ENCODE measurements at places on chromosomes 1 and 21. TPM values are rescaled to one million over a fixed set of nuclear protein-coding genes. Genes with fewer than 3 reads are reported as not detected.

DNA sequence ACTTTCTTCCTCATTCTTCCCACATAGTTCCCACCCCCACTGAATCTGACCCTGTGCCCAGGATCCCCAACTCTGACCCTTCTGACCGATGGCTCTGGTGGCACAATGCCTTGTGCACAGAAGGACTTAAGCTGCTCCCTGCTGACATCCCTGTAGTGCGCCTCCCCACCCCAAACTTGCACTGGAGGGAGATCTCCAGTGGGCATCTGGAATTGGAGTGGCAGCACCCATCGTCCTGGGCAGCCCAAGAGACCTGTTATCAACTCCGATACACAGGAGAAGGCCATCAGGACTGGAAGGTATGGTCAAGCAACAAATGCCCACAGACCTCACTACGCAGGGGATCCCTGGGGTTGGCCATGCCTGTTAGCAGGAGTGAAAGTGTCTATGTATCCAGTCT, 9.0 kb downstream of the MPL start:
- no peak for DNase-seq
- peaks cover 18% of the 10 kb centered on the region for H3K4me1 ChIP-seq
- H3K36me3 ChIP-seq, result no peaks in the 10 kb centered on the region

DNA sequence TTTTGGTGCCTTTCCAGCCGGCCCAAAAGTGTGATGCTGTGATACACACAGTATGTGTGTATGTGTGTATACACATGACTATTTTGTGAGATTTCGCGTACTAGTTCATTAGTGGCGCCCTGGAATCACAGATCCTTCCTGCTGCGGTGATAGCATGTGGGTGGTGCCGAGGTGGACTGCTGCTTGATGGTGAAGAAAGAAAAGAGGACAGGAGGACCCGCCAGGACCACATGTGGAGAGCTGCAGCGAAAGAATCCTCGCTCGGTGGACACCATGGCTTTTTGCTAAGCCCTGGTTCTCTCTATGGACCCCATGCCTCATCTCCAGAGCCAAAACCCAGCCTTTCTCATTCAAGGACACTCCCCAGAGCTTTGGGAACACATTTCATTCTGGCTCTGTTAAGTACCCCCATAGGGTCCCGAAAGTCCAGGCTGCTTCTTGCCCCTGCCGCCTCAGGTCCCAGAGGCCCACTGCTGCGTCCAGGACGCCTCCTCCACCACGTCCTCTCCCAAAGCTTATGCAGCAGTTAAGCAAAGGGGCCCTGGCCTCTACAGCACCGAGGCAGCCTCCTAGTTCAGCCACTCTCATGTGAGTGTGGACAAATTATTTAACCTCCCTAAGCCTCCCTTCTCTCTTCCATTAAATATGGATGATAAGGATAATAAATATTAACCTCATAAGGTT, 32.8 kb upstream of the COX20 start:
- H3K4me1 ChIP-seq, result no peaks in the 10 kb centered on the region
- H3K36me3 ChIP-seq, result no peaks in the 10 kb centered on the region
- no peaks in the 10 kb centered on the region for H3K27me3 ChIP-seq
- no peak overlapping the region for H3K27ac ChIP-seq
- DNase-seq, result no peak
- H3K4me3 ChIP-seq, result no peak overlapping the region

- no peaks in the 10 kb centered on the region for H3K27me3 ChIP-seq
- H3K4me1 ChIP-seq, result no peaks in the 10 kb centered on the region
- DNase-seq, result no peak
- peaks cover 32% of the 10 kb centered on the region for H3K36me3 ChIP-seq
- H3K27ac ChIP-seq, result no peak overlapping the region
Measured at GRCh38 chr1:50502147-50502546, 78.9 kb upstream of the DMRTA2 start.

- no peak for DNase-seq
- H3K27ac ChIP-seq, result no peak overlapping the region
- H3K27me3 ChIP-seq, result no peaks in the 10 kb centered on the region
- no peak overlapping the region for H3K4me3 ChIP-seq
- no peaks in the 10 kb centered on the region for H3K4me1 ChIP-seq
Measured at GRCh38 chr21:32483293-32483595, 70.7 kb downstream of the EVA1C start.

DNA sequence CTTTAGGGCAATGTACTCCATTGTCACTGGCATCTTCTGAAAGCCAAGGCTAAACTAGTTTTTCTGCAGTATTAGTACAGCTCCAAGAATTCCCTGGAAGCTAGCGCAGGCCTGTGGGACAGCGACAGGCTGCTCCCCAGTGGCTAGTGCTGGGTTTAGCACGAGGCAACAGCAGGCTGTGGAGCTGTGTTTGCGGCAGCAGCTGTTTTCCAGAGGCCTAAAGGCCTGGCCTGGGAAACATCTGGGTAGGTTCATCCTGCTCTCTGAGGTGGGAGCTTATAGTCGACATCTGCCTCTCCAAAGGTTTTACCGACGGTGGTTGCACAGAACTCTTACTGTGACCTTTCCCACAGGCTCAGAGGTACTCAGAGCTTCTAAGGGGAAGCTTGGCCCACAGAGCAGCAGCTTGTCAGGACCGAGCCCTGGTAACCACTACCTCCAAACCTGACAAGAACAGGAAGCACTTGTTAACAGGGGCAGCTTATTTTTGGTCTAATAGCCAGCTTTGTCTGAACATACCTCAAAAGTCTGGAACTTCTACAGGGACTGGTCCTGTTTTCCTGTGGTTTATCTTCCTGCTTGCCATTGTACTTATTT, 17.2 kb downstream of the CC2D1B start:
- no peaks in the 10 kb centered on the region for H3K4me1 ChIP-seq
- DNase-seq, result no peak

- DNase-seq, result no peak
- no peaks in the 10 kb centered on the region for H3K4me1 ChIP-seq
- H3K36me3 ChIP-seq, result no peaks in the 10 kb centered on the region
Measured at GRCh38 chr1:107620753-107621152, 344.2 kb downstream of the VAV3 start.

DNA sequence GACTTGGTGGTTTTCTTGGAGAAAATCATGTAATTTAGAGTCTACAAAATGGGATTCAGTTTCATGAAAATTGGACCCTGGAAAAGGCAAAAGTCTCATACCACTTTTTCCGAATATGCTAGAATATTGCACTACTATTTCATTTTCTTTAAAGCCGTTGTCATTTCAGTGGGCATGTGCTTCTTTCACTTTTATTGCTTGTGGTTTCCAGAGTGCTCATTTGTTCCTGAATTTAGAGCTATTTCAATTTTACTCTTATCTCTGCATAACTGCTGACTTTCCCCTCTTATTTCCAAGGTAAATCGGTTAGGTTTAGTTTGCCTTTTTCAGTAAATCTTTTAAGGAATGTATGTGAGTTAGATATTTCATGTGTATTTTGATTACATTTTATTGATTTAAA, 11.6 kb downstream of the HHAT start:
- no peak overlapping the region for H3K27ac ChIP-seq
- no peaks in the 10 kb centered on the region for H3K36me3 ChIP-seq
- no peak overlapping the region for H3K4me3 ChIP-seq
- H3K4me1 ChIP-seq, result peaks cover 15% of the 10 kb centered on the region

DNA sequence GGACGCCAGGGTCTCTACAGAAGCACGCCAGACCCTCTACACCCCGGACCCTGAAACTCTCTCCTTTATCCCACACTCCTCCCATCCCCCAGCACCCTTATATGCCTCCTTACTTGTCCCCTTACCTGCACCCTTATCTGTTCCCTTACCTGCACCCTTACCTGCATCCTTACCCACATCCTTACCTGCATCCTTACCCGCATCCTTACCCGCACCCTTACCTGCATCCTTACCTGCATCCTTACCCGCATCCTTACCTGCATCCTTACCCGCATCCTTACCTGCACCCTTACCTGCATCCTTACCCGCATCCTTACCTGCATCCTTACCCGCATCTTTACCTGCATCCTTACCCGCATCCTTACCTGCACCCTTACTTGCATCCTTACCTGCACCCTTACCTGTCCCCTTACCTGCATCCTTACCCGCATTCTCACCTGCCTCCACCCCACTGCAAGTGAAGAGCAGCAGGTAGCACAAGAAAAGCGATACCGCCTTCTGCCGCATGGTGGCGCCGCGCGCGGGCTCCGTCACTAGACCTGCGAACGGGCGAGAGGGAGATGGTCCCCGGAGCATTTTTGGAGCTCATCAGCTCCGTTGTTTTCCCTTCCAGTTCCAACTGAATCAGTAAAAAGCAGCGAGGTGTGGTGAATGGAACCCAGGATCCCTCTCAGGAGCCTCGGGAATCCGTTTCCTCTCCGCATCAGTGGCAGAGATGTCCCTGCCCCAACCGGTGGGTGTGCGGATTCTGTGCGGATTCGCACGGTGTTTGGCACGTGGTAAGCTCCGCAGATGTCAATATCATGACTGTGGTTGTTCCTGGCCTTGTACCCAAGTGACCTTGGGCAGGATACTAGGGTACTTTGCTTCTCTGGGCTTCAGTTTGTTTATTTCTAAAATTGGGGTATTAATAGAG, 2.9 kb downstream of the IFI6 start:
- peaks cover 34% of the 10 kb centered on the region for H3K4me1 ChIP-seq
- H3K27ac ChIP-seq, result peak overlapping the region; percentile 53
- no peaks in the 10 kb centered on the region for H3K36me3 ChIP-seq
- H3K27me3 ChIP-seq, result no peaks in the 10 kb centered on the region

DNA sequence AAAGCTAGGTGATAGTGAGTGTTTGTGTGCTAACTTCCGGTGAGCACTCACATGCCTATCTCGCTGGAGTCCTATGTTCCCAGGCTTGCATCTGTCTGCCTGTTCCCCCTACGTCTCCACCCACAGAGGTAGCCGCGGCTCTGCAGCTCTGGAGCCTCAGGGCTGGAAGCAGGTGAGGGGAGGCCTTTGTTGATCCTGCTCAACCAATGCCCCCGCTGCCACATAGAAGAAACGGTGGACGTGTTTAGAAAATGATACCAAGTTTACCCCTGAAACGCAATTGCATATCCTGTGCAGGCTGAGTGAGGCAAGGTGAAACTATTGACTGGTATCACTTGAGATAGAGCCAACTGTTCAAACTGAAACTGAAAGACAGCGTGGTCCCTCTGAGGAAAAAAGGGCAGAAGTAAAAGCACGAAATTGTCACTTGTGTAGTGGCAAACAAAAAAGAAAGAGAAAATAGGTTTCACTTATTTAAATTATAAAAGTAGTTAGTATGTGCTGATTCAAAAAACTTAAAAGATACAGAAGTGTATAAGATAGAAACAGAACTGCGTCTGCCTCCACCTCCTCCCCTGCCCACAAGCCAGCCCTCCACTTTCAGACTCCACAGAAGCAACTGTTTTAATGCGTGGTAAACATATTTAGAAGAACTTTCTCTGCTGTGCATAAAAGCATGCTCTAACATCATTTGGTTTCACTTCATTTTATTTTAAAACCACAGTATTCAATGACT, 38.6 kb upstream of the ETS2 start:
- no peaks in the 10 kb centered on the region for H3K27me3 ChIP-seq
- no peak overlapping the region for H3K27ac ChIP-seq
- DNase-seq, result no peak
- no peaks in the 10 kb centered on the region for H3K36me3 ChIP-seq
- H3K4me3 ChIP-seq, result no peak overlapping the region

GRCh38 chr1:204616641-204617040, 68.9 kb downstream of the LRRN2 start:
- no peaks in the 10 kb centered on the region for H3K36me3 ChIP-seq
- no peaks in the 10 kb centered on the region for H3K4me1 ChIP-seq
- H3K27me3 ChIP-seq, result no peaks in the 10 kb centered on the region
- H3K4me3 ChIP-seq, result no peak overlapping the region
- DNase-seq, result no peak

- no peaks in the 10 kb centered on the region for H3K27me3 ChIP-seq
- DNase-seq, result no peak
- H3K4me3 ChIP-seq, result no peak overlapping the region
- H3K36me3 ChIP-seq, result no peaks in the 10 kb centered on the region
- H3K27ac ChIP-seq, result no peak overlapping the region
Measured at GRCh38 chr1:72896256-72896655, 613.9 kb upstream of the NEGR1 start.

GRCh38 chr1:33330361-33330890, 9.5 kb upstream of the A3GALT2 start:
- no peak overlapping the region for H3K4me3 ChIP-seq
- peaks cover 60% of the 10 kb centered on the region for H3K36me3 ChIP-seq
- H3K27ac ChIP-seq, result no peak overlapping the region

DNA sequence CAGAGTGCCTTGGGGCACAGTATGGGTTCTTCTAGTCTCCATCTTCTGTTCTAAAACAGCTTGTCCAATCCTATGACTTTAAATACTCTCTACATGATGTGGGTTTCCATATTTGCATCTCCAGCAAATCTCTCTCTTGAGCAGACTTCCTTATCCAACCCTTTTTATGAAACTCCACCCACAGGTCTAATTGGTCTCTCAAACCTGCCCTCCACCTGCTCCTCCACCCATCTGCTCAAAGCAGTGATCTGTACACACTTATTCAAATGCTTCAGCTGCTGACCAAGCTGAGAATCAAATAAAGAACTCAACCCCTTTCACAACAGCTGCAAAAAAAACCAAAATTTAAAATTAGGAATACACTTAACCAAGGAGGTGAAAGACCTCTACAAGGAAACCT, 11.5 kb downstream of the MCOLN2 start:
- no peaks in the 10 kb centered on the region for H3K27me3 ChIP-seq
- H3K36me3 ChIP-seq, result no peaks in the 10 kb centered on the region
- no peak for DNase-seq
- no peak overlapping the region for H3K4me3 ChIP-seq
- no peaks in the 10 kb centered on the region for H3K4me1 ChIP-seq

Gene DCLRE1B
- total RNA-seq, result 4.4 TPM

Gene HDGF
- total RNA-seq, result 109 TPM

Gene PADI2
- total RNA-seq, result 0.36 TPM

DNA sequence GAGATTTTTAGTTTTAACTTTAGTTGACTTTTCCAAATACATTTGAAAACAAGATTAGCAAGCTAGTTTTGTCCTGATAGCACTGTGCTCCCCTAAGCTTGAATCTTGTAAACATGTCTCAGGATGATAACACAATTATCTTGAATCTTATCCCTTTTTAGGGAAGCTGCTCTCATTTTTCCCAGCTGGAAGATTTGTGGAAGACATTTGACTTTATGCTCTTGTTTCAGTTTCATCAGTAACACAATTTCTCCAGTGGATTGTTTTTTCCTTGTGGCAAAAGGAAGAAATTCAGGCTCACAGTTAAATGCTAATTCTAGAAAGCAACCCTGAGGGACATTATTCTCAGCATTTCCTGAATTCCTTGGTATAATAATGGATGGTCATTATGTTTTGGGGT, 88.8 kb downstream of the CDC7 start:
- H3K27ac ChIP-seq, result no peak overlapping the region
- no peaks in the 10 kb centered on the region for H3K4me1 ChIP-seq
- H3K36me3 ChIP-seq, result no peaks in the 10 kb centered on the region
- no peaks in the 10 kb centered on the region for H3K27me3 ChIP-seq
- H3K4me3 ChIP-seq, result no peak overlapping the region
- no peak for DNase-seq

DNA sequence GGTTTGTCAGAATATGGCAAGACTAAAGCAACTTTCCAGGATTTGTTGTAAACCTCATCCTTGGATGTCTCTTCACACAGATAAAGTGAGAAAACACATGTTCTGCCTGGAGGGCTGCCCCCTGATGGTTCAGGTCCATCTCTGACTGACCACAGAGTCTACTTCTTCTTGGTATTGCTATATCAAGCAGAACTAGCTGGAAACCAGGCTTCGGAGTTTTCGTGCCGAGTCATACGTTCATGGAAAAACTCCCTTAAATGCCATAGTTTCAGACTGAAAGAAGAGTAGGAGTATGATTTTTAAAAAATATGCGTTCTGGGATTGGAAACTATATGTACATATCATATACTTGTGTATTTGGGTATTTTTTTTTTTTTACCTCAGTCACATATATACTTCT, 5.8 kb downstream of the OR10T2 start:
- H3K27me3 ChIP-seq, result peaks cover 5% of the 10 kb centered on the region
- no peaks in the 10 kb centered on the region for H3K36me3 ChIP-seq
- no peak overlapping the region for H3K4me3 ChIP-seq
